GM03348 (cell line): ENCODE measurements at places on chromosomes 1 and 21.

DNA sequence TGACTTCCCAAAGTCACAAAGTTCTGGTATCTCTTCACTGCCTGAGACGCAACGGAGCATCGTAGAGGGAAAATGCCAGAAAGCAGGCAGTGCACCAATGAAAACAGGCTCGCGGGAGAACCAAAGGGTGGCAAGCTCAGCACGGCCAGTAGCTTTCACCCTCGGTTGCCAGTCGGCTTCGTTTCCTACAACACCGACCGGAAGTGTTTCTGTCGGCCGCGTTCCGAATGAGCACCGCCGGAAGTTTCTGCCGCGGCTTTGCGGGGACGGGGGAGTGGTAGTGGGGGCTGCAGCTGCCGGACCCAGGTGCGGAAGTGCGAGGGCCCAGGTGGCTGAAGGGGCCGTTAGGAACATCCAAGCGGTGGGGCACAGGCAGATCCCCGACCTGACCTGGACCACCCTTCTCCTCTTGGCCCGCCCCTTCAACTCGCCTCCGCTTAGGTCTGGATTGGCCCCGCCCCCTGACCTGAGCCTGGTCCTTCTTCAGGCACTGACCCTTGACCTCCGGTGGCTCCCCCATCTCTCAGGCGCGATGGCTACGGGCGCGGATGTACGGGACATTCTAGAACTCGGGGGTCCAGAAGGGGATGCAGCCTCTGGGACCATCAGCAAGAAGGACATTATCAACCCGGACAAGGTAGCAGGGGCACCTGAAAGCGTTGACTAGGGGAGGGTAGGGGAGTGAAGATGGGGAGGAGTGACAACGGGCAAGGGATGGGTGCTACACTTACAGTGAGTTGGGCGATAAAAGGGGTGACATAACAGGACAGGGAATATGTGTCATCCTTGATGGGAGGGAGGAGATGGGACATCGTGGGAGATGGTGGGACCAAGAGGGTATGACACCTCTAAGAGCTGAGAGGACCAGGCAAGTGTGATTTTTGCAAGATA, at the start of gene DMAP1:
TSS of gene DMAP1 (plus strand) at position 250 of the 891 bp plus-strand sequence. CDS start at position 533, 283 bp downstream.
- DNase-seq: peak; percentile 90

GRCh38 chr1:101278238-101278637, 41.4 kb downstream of the S1PR1 start:
- DNase-seq: no peak

DNA sequence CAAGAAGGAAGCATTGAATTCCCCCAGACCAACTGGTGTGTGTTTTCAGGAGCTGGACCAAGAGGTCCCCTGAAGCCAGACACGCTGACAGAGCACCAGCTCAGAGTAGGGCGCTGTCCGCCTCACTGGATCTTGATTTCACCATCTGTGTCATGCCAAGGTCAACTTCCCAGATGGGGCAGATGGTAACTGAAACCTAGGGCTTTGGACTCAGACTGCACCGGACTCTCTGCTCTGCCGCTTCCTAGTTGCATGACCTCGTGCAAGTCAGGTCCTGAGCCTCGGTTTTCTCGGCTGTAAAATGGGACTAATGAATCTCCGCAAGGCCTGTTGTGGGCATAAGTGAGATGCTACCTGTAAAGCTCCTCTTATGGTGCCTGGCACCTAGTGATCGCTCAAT, 17.9 kb upstream of the CASZ1 start:
- no peak for DNase-seq

DNA sequence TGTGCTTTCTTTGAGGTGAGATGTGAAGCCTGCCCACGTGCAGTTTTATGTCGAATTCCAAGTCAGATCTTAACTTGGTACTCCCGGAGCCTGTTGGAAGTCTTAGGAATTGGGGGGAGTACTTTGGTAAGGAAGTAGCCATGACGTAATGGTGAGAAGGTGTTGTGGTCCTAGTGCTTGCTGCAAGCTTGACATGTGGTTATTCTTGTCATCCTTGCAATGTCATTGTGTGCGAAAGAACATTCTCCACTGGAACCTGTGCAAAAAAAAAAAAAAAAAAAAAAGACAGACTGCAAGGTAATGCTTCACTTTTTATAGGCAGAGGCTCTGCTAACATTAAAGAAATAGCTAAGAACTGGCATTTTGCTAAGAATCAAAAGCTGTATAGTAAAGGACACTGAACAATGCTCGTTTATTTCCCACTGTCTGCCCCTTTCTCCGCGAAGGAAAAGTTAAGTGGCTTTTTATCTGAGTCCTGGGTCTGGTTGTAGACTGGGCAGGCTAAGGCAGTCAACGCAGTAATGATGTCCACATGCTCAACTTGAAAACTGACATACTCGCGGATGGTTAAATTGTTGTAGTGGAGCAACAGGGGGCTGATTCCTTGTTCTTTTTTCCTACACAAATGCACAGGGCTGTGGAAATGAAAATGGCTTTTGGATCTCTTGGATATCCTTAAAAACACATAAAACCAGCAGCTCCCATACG, 2.1 kb downstream of the KAZN start:
- DNase-seq: no peak
